ENCODE measurements at places on chromosomes 7 and 10.

DNA sequence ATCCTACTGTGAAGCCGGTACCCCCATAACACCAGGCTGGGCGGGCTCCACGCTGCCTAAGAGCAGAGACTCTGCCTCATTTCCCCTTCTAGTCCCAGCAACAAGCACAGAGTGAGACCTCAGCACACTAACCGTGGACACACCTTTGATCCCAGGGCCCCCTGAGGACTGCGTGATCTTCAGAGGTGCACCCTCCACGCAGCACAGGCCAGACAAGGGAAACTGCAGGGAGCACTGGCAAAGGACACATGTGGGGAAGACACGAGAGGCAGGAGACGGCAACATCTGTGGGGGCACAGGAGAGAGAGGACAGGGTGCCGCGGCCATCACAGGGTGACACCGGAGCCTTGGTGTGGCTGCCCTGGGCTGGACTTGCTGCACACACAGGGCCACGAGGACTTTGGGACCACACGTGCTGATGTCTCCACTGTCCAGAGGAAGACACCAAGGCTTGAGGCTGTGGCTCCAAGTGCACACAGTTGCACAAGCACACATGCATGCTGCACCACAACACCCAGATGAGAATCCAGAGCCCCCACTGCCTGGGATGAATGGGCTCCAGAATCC, 128.8 kb downstream of the PTPRN2 start:
- DNase-seq: no peak

GRCh38 chr10:501596-501995, 187.9 kb downstream of the DIP2C start:
- DNase-seq: no peak

GRCh38 chr10:129683920-129684319, 216.9 kb downstream of the MGMT start:
- no peak for DNase-seq

GRCh38 chr7:106375499-106375898, 90.7 kb upstream of the NAMPT start:
- DNase-seq: no peak

Data from stimulated activated CD4-positive, alpha-beta T cell treated with anti-CD3 and anti-CD28 coated beads, Interleukin-12 subunit alpha, Interleukin-12 subunit beta, amount 100 ng/mL, for 4 hours (primary cell).